ENCODE measurements at places on chromosomes 3 and 15. TPM values are rescaled to one million over a fixed set of nuclear protein-coding genes. Genes with fewer than 3 reads are reported as not detected.

The TM4SF1 gene
- total RNA-seq, result 155 TPM

The GOLGA8S gene
- not detected for total RNA-seq

The NIT2 gene
- total RNA-seq, result 15.8 TPM

The SSUH2 gene
- under 0.01 TPM for total RNA-seq

The COL6A5 gene
- not detected for total RNA-seq

The PRTG gene
- 4.2 TPM for total RNA-seq

The ASB14 gene
- total RNA-seq, result not detected

The TRIM42 gene
- total RNA-seq, result not detected

The FSTL1 gene
- total RNA-seq, result 332 TPM

The IDH2 gene
- 97.3 TPM for total RNA-seq

The TTLL13 gene
- total RNA-seq, result not detected

The DHFR2 gene
- 2.7 TPM for total RNA-seq

The FOXP1 gene
- total RNA-seq, result 48.9 TPM

The MGLL gene
- total RNA-seq, result 49.4 TPM

The LSM3 gene
- 20.0 TPM for total RNA-seq

The SPINK8 gene
- total RNA-seq, result not detected

The CORO2B gene
- total RNA-seq, result 14.0 TPM

The ERICH6 gene
- not detected for total RNA-seq

The CDHR4 gene
- total RNA-seq, result not detected

The RNU5B-1 gene
- total RNA-seq, result not detected

The LRRC3B gene
- total RNA-seq, result not detected

The SKOR1 gene
- not detected for total RNA-seq

The SIDT1 gene
- total RNA-seq, result not detected

The POPDC2 gene
- total RNA-seq, result not detected

The TGM4 gene
- 0.15 TPM for total RNA-seq

The DNASE1L3 gene
- total RNA-seq, result not detected

The ALPK3 gene
- 0.84 TPM for total RNA-seq

The LYZL4 gene
- total RNA-seq, result not detected

The INSYN1 gene
- total RNA-seq, result 0.30 TPM

The GOLGA8B gene
- total RNA-seq, result 16.8 TPM

The CACNA1D gene
- total RNA-seq, result under 0.01 TPM

The UNC13C gene
- total RNA-seq, result not detected

The CCR9 gene
- total RNA-seq, result not detected

The SLC6A1 gene
- total RNA-seq, result not detected

The MYL3 gene
- not detected for total RNA-seq

The RAB6B gene
- total RNA-seq, result 0.34 TPM

The EBLN2 gene
- total RNA-seq, result 0.89 TPM

The INO80 gene
- total RNA-seq, result 17.8 TPM

The MAP2K5 gene
- 4.9 TPM for total RNA-seq

The DOCK3 gene
- under 0.01 TPM for total RNA-seq

The ACAP2 gene
- 20.3 TPM for total RNA-seq

The DGKG gene
- 0.50 TPM for total RNA-seq
